ENCODE measurements at places on chromosomes 4 and X.
A peak's percentile ranks its signal among the peaks of the same experiment; 100 is the strongest.

DNA sequence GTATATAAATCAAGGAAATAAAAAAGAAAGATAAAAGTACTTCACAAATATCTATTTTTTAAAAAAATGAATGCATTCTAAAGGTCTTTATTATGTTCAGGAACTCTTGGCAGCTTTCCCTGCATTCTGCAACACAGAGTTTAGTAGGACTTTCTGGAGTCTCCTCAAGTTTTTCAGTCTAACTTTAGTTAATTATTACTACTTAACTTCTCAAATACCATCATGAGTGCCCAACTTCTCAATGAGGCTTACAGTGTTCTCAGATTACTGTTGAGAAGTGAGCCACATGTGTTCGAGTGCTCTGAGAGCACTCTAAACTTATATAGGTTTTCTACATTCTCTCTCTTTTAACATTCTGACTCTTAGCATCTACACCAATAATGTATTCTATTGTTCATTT, 1852.9 kb upstream of the PCDH10 start:
- no peak for DNase-seq

- DNase-seq: no peak
Measured at GRCh38 chrX:71216485-71216884, 6.5 kb upstream of the GJB1 start.

GRCh38 chrX:41634284-41634683, 54.5 kb upstream of the GPR34 start:
- no peak for DNase-seq

DNA sequence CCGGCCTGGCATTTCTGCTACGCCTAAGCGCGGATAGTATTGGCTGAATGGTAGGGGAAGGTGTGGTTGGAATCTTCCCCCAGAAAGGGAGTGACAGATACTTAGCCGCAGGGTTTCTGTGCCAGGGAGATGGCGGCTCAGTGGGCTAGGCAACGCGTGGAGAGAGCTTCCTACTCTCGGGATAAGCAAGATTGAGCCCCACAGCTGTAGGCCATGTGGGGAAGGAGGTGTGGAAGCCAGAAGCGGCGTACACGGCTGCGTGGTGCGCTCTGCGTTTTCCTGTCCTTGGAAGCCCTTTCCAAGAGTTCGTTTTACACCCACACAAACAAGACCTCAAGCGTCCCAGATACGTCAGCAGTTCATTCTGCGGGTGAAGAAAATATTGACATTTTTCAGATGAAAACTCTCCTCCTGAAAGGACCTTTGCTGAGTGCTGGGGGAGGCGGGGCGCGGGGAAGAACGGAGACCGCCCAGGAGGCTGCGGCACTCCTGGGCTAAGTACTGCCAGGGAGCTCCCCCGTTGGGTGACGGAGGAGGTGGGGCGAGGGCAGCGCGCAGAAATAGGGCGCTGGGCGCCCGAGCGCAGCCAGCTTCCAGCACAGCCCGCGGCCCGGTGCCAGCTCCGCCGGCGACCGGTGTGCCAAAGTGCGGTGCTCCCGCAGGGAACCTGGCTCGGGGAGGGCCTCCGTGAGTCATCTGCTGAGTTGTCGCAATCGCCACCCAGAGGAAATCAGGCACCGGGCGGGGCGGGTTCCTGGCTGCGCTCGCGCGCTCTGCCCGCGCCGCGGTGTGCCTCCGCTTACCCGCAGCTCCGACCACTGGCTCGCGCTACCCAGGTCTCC, at the start of gene GPAT3:
Gene GPAT3 (plus strand): TSS at position 589 of the 842 bp plus-strand sequence. CDS start 515 bp downstream, outside the sequence.
- DNase-seq: peak; percentile 84

DNA sequence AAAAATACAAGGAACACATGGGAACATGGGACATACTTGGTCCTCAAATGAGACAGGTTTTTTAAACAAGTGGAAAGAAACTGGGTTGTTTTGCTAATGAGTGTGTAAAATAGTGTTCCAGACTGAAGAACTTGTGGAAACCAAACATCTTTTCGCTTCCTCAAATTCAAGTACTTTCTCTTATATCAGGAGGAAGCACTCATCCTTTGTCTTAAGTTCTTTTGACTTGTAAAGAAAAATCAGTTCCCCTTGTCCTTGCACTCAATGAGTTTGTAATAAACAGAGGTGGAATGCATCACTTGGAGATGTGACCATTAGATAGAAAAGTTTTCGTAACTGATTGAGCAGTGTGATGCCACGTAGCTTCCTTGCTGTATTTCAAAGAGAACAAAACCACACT, 101.1 kb downstream of the PHOX2B start:
- peak; percentile 19 for DNase-seq

DNA sequence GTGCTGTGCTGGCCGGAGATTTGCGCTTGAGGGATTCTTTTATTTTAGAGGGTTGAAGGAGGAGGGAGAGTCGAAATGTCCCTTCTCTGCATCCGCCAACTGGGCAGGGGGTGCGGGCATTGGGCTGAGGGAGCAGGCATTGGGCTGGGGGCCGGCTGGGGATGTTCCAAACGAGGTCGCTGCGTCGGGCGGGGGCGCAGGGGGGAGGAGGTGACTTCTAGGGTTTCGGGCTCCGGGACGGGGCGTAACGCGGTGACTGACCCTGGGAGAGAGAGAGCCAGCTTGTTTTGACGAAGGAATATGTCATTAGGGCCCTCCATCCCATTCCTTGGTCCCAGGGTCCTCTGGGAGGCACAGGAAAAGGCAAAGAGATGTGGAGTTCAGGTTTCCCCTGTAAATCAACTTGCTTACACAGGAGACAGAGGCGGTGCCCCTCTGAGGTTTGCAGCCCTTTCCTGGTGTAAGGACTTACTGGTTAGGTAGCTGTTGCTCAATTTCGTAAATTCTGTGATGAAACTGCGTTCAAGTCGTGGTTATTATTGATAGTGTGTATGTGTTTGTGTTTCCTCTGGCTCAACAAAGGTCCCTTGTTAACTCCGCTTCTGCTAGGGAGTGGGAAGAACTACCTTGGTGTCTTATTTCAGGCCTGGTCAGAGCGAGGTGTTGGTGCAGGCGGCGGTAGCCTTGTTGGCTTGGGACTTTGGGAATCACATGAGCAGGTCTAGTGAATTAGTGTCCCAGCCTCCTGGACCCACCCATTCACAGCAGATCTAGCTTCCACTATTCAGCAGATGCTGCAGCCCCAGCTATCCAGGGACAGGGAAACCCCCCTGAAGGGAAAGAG, 716 bp downstream of the FHIP1A start:
- peak; percentile 67 for DNase-seq

DNA sequence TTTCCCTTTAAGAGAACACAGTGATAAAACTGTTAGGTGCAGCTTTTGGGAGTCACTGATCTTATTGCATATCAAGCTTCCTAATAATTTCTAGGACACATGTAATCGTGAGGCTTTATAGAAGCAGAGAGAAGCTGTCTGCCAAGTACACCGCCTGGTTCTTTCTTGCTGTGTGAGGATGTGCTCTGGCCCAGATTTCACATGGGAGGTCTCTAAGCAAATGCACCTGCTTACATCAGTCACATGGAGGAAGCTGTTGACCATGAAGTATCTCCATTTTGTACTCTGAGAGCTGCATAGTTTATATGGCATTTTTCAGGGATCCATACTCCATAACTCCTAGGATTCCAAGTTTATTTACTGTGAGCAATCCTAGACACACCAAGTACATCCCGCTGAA, 37.1 kb downstream of the RGS12 start:
- DNase-seq: no peak

DNA sequence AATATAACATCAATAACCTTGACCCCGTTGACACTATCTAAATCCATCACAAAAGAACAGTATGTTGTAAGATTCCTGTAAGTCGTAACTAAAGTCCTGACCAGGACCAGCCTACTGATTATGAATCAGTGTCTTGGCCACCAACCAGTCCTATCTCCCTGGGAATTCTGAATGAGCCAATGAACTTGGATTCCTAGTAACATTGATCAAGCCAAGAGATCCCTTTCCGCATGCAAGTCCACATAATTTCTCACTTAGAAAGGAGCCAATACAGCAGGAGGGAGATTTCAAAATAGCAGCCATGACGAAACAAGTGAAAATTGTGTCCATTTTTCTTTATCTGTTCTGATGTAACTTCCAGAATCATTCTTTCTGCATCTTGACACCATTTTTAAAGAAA, 9.5 kb downstream of the XPNPEP2 start:
- DNase-seq: no peak

GRCh38 chr4:8547108-8547911, 32.9 kb upstream of the GPR78 start:
- no peak for DNase-seq

- DNase-seq: no peak
Measured at GRCh38 chrX:33416273-33416805, 205.0 kb upstream of the DMD start.

GRCh38 chrX:82087699-82088098, 885.8 kb downstream of the SH3BGRL start:
- no peak for DNase-seq

DNA sequence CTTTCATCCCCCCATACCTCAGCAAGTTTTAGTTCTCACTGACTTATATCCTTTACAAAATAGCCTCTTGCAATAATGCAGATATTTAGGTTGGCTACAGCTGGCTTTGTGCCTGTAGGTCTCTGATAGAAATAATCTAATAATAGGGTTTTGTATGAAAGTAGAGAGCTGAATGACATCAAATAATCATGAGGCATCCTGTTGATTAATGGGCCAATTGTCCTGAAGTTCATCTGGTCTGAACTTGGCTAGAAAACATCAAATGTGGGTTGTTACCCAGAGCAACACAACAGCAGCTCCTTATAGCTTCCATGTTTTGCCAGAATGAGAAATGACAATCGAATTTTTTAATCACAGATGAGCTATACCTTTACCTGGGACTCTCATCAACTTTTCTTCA, 19.2 kb upstream of the LHFPL1 start:
- no peak for DNase-seq

DNA sequence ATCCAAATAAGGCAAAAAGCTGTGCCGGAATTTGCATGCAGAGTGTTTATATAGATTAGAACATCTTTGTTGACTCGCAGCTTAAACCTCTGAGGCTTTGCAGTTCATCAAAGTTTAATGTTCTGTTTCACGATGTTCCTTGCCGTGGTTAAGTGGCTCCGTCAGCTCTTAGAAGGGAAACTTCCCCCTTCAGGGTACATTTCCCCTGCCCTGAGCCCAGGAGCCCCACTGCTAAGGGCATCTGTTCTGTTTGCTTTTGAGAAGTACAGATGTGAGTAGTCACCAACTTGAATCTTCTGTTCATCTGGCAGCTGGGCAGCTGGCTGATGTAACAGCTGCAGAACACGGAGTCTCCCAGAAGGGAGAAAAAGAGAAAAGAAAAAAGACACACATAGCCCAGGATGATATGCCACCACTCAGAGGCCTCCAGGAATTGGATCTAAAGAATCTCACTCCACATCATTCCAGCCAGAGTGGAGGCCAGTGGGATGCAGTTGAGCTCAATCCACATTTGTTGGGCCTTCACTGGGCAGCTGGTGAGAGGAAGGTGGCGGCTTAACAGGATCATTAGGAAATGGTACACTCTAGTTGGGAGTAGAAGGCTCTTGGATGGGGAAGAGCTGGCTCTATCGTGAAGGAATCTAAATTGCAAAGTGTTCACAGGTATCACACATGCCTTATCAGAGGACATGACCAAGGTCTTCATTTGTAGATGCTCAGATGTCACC, 178.7 kb upstream of the RBPJ start:
- peak; percentile 56 for DNase-seq

DNA sequence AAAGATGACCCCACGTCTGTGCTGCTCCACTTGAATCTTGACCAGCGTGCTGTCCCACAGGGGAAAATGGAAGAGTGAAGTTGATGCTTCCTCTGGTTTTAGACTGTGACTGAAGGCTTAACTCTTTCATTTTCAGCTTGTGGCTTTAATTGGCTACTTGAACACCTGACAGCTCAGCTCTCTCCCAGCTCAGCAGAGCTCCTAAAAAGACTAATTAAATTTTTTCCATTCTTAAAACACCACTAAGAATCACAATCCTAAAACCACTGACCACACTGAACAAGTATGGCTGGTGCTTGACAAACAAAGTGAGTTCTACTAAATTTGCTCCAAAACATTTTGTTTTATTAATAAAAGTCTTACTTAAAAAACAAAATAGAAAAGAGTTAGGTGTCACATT, 71.7 kb downstream of the SRPX start:
- no peak for DNase-seq

GRCh38 chr4:76061982-76062381, 12.5 kb upstream of the ART3 start:
- peak; percentile 52 for DNase-seq

- no peak for DNase-seq
Measured at GRCh38 chr4:826508-827208, 729 bp upstream of the CPLX1 start.

GRCh38 chrX:115592997-115593734, 32.2 kb downstream of the PLS3 start:
- no peak for DNase-seq

GRCh38 chrX:137033774-137034507, at the start of gene GPR101:
TSS of gene GPR101 (minus strand) at chrX:137033995. CDS start at chrX:137031674, 2,321 bp downstream.
- DNase-seq: no peak

GRCh38 chr4:30642567-30642966, 77.6 kb upstream of the PCDH7 start:
- DNase-seq: no peak

DNA sequence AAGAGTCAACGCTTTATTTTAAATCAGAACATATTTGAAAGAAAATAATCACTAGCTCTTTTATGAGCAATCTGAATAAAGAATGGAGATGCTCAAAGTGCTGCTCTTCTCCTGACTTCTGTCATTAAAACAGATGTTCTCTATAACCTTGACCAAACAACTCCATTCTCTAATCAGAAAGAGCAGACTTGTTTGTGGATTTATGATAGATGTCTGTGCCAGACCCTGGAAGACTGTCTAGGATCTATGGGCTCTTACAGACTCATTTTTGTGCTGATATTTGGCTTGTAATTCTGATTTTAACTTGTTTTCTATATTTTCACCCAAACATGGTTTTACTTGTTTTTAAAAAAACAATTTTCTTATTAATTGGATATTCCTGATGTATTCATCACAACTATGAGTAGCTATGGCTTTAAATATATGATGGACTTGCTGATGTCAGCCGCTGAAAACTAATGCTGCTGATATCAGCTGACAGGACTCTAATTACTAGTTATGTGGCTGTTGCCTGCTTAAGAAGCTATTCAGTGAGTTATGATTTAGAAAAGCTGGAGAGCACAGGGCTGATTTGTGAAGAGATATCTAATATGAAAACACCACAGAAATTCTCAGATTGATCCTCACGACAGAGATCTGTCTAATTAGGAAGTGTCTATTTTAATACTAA, 31.6 kb upstream of the MAML3 start:
- no peak for DNase-seq

- DNase-seq: no peak
Measured at GRCh38 chr4:85884251-85884650, 409.3 kb downstream of the ARHGAP24 start.

GRCh38 chr4:111943796-111944203, 201.5 kb upstream of the FAM241A start:
- DNase-seq: no peak

GRCh38 chrX:151723156-151723760, 7.4 kb downstream of the FATE1 start:
- DNase-seq: no peak

- no peak for DNase-seq
Measured at GRCh38 chr4:7315935-7316334, 118.8 kb downstream of the PSAPL1 start.
